ENCODE measurements at places on chromosomes 2 and 18.

DNA sequence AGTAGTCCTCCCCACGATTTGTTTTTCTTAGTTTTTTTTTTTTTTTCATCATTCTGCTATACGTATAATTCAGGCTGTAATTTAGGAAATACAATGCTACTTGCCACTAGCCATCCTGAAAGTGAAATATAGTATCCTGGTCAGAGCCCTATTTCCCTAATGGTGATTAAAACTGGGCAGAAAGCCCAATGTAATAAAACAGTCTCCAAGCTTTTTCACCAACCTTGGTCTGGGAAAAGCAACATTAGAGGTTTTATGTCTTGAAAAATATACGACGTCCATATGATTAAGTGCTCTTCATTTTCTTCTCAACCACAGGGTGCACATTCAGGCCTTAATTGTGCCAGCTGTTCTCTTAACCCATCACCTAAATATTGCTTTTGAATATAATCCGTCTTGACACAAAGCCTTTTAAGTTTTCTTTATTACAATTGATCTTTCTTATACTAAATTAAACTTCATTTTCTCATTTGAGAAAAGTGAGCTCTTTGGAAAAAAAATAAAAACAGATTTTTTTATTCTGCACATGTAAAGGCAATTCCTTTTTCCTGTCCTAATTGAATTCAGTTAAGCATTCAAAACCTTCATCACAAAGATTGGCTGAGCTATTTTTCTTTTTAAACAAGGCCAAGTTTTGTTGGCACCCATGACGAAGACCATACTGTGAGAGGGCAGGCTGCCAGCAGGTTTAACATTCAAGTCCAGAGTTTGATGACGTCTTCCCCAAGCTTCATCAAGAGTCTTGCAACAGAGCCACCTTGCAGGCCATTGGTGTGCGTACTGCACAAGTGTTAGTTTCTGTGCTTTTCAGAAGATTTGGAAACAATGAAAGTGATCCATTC, 52.7 kb downstream of the MAP2 start:
- no peak for DNase-seq

GRCh38 chr18:34458410-34458977, 233.8 kb upstream of the NOL4 start:
- no peak for DNase-seq

DNA sequence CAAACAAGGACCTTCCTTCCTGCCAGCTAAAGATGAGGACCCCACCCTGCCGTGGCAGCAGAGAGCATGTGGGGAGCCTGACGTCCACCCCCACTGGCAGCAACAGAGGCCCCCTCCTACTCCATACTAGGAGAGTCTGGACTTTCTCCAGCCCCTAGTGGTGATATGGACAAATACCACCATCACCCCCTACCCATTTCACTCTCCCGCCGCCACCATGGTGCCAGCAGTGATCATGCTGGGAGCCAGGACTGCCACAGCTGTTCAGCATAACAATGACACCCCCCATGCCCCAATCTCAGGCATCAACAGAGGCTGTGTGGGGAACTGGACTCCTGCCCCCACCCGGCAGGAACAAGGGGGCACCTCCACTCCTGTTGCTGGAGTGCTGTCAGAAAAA, 42.7 kb upstream of the ATP9B start:
- DNase-seq: no peak

DNA sequence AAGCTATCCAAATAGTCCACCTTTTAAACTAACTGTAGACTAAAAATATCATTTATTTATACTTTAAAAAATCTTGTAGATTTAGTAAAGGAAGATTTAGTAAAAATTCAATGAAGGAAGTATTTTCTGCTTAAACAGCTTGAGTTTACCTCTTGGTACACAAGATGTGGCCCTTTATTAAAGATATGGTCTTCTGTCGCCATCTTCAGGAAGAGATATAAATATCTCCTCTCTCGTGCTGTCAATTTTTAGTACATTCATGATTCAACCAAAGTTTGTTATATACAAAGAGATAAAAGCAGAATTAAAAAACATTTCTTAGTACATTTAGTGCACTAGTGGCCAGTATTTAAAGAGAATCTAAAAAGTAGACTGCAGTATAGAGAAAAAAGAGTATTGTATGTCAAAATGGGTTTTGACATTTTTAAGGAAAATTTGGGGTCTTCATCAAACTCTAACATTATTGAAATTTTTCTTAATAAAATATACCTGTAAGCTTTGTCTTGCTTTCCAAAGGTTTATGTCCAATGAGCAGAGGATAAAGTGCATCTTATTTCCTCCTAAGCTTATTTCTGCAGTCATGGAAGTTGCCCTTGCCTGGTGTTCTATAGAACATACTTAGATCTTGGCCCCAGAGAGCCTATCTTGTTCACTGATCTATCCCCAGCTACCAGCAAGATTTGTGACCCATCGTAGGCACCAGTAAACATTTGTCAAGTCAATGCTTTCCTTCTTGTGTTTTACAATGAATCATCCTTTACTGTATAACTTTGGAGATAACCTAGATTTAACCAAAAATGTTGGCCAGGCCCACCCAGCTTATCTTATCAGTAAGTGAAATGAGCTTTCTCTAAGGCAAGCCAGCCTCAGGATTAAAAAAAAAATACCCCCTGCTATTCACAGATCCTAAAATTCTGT, 18.5 kb upstream of the EML6 start:
- DNase-seq: no peak
